Aorta (tissue), 5 donors: ENCODE measurements at places on chromosomes 1 and 21.

DNA sequence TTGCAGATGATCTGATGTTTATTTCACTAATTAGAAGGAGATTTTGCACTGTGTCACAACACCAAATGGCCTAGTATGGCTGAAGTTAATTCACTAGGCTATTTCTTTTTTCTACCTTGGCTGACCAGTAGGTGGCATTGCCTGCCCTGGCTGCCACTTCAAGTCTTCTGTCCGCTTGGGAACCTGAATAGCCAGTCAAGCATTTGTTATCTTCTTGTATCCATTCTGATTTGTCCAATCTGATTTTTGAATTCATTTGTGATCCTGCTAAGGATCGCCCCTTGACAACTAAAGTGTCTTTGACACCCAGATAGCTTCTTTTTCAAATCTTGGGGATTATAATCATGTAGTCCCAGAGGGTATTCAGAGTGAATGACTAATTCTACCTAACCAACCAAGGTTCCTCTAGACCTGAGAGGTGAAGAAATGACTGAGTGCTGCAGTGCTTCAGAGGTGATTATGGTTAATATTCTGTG lies 99.4 kb downstream of the GIPC2 start:
- H3K27ac ChIP-seq: no peak overlapping the region
- H3K36me3 ChIP-seq: no peaks in the 10 kb centered on the region
- DNase-seq: peak; percentile 52
- H3K4me1 ChIP-seq: no peaks in the 10 kb centered on the region

DNA sequence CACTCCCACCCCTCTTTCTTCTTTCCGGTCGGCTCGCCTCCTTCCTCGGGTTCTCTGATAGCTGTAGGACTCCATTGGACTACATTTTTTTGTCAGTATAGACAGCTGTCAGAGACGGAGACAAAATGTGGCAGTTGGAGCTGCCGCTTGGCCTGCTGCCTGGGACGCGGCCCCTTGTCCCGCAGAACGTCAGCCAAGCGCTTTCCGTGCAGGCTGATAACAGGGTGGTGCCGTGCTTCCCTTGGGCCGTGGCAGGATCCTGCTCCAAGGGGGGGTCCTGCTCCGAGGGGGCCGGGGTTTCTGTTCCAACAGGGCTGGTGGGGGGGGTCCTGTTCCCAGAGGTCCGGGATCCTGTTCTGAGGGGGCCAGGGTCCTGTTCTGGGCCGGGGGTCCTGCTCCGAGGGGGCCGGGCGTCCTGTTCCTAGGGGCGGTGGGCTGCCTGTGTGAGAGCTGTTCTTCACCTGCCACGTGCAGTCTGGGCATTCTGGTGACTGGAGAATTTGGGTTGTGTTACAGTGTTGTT lies 4.9 kb downstream of the SKI start:
- no peaks in the 10 kb centered on the region for H3K4me1 ChIP-seq
- H3K4me3 ChIP-seq: no peak overlapping the region
- no peaks in the 10 kb centered on the region for H3K27me3 ChIP-seq
- H3K27ac ChIP-seq: peak overlapping the region; percentile 54
- DNase-seq: no peak

GRCh38 chr1:11388617-11389016 lies 90.3 kb upstream of the DISP3 start:
- H3K4me1 ChIP-seq: no peaks in the 10 kb centered on the region
- H3K27ac ChIP-seq: no peak overlapping the region

DNA sequence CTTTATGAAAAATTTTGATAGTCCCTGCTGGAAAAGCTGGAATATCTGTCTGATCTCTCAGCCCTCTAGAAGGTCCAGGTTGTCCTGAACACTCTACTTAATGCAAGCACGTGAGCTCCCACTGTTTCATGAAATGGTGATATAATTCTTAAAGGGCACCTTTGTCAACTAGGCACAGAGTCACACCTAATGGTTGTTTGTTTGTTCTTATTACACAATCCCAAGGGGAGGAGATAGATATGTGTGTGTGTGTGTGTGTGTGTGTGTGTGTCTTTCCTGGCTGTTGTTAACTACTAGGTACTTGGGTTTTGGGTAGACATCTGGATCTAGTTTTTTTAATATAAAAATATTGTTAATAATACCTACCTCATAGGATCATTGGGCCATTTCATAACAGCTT lies 63.9 kb downstream of the GRIK1 start:
- H3K4me3 ChIP-seq: no peak overlapping the region
- no peaks in the 10 kb centered on the region for H3K27me3 ChIP-seq

- DNase-seq: peak; percentile 93
- H3K27ac ChIP-seq: peak overlapping the region; percentile 87
- H3K27me3 ChIP-seq: no peaks in the 10 kb centered on the region
- peaks cover 4% of the 10 kb centered on the region for H3K4me1 ChIP-seq
These were observed 78.6 kb downstream of the MAN1C1 start for GRCh38 chr1:25695090-25695770.

GRCh38 chr1:243495442-243496186 lies 239.8 kb downstream of the SDCCAG8 start:
- H3K27me3 ChIP-seq: no peaks in the 10 kb centered on the region
- peak; percentile 51 for DNase-seq
- H3K4me3 ChIP-seq: no peak overlapping the region

DNA sequence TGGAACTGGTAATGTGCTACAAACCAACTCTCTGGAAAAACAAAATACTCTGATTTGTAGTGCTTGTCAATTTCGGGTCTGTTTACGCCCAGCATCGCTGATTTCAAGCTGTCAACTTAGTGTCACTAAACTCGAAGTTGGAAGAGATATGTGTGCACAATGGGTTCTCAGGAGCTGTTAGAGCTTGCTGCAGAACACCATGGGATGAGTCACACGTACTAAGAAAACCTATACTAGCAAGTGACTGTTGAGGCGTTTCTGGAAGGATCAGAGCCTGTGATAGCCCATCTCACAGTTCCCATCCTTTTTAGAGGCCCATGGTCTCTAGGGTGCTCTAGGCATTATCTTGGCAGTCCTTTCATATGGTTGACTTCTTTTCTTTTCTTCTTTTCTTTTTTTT lies 14.3 kb downstream of the GMEB1 start:
- H3K36me3 ChIP-seq: no peaks in the 10 kb centered on the region
- no peak for DNase-seq
- H3K4me1 ChIP-seq: no peaks in the 10 kb centered on the region
- no peaks in the 10 kb centered on the region for H3K27me3 ChIP-seq
- H3K4me3 ChIP-seq: no peak overlapping the region

GRCh38 chr1:200771625-200772555 lies 33.2 kb downstream of the CAMSAP2 start:
- no peak for DNase-seq
- no peaks in the 10 kb centered on the region for H3K36me3 ChIP-seq
- no peak overlapping the region for H3K4me3 ChIP-seq
- no peaks in the 10 kb centered on the region for H3K27me3 ChIP-seq
- H3K27ac ChIP-seq: no peak overlapping the region

DNA sequence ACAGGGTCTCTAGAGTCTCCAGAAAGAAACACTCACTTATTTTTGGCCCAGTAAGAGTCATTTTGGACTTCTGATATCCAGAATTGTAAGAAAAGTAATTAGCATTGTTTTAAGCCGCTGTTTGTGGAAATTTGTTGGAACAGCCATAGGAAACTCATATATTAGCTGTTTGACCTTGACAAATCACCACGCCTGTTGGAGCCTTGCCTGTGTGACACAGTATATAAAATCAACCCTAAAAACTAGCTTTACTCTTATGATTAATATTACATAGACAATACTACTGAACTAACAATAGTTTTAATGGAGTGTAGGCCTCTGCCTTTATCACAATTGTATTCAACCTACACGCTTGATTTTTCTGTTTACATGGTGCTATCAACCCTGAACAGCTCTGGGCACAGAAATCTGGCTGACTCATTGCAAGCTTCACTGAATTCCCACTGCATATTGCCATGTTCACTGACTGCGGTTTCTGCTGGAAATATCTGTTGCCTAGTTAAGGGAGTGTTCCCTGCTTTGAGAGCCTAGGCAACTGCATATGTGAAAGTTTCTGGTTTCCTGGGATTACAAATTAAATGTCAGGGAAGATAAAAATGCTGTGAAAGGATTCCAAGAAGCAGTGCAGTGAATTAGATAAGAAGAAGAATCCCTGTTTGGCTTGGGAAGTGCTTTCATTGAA lies 419.5 kb upstream of the DEPDC1 start:
- H3K27me3 ChIP-seq: no peaks in the 10 kb centered on the region
- H3K4me1 ChIP-seq: peaks cover 6% of the 10 kb centered on the region
- peaks cover 2% of the 10 kb centered on the region for H3K36me3 ChIP-seq
- DNase-seq: no peak

DNA sequence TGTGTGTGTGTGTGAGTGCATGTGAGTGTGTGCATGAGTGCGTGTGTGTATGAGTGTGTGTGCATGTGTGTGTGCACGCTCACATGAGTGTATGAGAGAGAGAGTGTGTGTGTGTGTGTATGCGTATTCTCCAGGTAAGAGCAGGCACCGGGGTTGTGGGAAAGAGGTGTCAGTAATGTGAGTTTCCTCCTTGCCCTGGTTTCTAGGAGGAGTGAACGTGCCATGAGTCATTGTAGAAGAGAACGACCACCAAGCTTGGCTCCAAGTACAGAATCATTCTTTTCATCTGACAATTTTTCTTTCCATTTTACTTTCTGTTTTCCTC lies 79.1 kb downstream of the POFUT2 start:
- H3K4me1 ChIP-seq: no peaks in the 10 kb centered on the region
- no peak overlapping the region for H3K27ac ChIP-seq
- no peak overlapping the region for H3K4me3 ChIP-seq
- H3K36me3 ChIP-seq: peaks cover 4% of the 10 kb centered on the region
- DNase-seq: no peak

DNA sequence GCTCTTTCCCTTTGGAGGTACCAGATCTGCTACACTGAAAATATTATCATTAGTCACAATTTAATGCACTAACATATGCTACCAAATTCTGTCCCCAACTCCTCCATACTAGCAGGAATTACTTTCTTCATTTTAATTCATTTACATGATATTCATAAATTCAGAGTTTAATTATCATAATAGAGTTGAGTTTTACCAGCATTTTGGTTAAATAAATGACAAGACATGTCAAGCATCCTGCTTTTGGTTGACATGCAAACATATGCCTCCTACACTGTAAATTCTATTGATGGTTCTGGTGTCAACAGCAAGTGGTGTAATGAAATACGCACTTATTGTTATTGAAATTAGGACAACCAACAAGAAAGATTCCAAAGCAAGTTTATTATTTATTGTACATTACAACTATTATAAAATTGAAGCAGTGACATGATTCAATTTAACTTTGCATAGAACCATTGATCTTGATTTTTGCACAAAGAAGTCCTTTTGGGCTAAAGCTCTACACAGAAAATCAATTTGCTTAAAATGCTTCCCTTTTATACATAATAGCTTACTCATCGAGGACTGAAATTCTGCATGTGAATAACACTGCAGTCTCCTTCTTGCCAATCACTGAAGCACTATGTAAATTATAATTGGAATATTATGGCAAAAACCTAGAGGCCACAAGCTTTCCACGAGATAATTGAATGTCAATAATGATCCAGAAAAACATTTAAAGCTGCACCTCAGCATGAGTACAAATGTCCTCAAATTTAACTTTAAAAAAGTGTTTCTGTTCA lies 728.6 kb upstream of the ADGRL2 start:
- DNase-seq: no peak
- no peak overlapping the region for H3K27ac ChIP-seq
- no peak overlapping the region for H3K4me3 ChIP-seq
- H3K27me3 ChIP-seq: no peaks in the 10 kb centered on the region
- no peaks in the 10 kb centered on the region for H3K36me3 ChIP-seq
- H3K4me1 ChIP-seq: no peaks in the 10 kb centered on the region
